Activated naive CD8-positive, alpha-beta T cell treated with anti-CD3 and anti-CD28 coated beads, Interleukin-2, amount 10 ng/mL, durations not matched to agents 7 days and 5 days (primary cell): ENCODE measurements at places on chromosomes 7 and 10. TPM values are rescaled to one million over a fixed set of nuclear protein-coding genes. Genes with fewer than 3 reads are reported as not detected.

DNA sequence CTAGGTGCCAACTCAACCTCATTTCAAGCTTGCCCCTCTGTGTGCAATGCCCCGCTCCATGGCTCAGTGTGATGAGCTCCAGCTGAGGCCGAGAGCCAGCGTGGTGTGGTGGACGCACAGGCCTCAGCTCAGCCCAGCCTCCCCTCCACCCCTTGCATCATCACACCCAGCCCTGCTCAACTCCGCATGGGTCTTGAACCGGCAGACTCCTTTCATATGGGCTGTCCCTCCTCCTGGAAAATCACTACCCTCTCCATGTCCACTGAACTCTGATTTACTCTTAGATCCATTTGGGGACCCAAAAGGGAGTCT lies 16.6 kb upstream of the SLC18A3 start:
- DNase-seq, result no peak
- peaks cover 3% of the 10 kb centered on the region for H3K4me1 ChIP-seq
- no peaks in the 10 kb centered on the region for H3K36me3 ChIP-seq
- H3K27me3 ChIP-seq, result peaks cover 21% of the 10 kb centered on the region
- no peak overlapping the region for H3K27ac ChIP-seq

GDI2 gene
- total RNA-seq, result 187 TPM

GRCh38 chr7:9961161-9961922 lies 1012.3 kb upstream of the PHF14 start:
- H3K4me1 ChIP-seq, result no peaks in the 10 kb centered on the region
- H3K27ac ChIP-seq, result no peak overlapping the region
- no peak for DNase-seq
- H3K36me3 ChIP-seq, result no peaks in the 10 kb centered on the region
- no peak overlapping the region for H3K4me3 ChIP-seq

DNA sequence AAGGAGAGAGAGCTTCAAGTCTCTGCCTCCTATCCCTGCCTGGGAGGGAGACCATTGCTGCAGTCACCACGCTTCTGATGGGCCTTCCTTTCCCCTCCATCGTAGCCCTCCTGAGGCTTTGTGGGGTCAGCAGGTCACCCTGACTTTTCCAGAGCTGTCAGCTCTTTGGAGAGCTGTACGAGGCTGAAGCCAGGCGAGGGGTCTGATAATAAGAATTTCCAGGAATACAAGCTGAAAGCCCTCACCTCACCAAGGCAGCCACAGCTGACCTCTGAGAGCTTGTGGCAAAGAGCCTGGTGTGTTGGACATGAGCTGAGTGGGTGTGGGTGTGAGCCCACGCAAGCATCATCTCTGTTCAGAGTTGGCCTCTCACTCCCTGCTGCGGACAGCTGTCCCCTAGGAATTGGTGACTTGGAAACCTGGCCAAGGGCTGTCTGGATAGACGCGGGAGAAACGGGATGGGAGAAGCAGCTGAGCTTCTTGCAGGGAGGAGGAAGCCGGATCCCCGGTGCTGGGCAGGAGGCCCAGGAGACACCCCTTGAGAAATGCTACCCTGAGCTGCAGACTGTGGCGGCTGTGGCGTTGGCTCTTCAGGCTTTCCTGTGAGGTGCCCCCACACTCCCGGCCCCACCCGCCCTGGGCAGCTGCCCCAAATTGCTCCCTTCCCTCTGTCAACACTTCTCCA lies 122.1 kb upstream of the BTBD16 start:
- no peaks in the 10 kb centered on the region for H3K4me1 ChIP-seq
- DNase-seq, result no peak
- H3K4me3 ChIP-seq, result no peak overlapping the region
- H3K36me3 ChIP-seq, result no peaks in the 10 kb centered on the region

FAM131B gene
- 2.9 TPM for total RNA-seq

GRCh38 chr7:28102797-28103196 lies 77.8 kb downstream of the JAZF1 start:
- no peak overlapping the region for H3K27ac ChIP-seq
- H3K4me3 ChIP-seq, result no peak overlapping the region
- no peak for DNase-seq
- no peaks in the 10 kb centered on the region for H3K36me3 ChIP-seq

GDF10 gene
- total RNA-seq, result 0.11 TPM

ATRNL1 gene
- not detected for total RNA-seq

DNA sequence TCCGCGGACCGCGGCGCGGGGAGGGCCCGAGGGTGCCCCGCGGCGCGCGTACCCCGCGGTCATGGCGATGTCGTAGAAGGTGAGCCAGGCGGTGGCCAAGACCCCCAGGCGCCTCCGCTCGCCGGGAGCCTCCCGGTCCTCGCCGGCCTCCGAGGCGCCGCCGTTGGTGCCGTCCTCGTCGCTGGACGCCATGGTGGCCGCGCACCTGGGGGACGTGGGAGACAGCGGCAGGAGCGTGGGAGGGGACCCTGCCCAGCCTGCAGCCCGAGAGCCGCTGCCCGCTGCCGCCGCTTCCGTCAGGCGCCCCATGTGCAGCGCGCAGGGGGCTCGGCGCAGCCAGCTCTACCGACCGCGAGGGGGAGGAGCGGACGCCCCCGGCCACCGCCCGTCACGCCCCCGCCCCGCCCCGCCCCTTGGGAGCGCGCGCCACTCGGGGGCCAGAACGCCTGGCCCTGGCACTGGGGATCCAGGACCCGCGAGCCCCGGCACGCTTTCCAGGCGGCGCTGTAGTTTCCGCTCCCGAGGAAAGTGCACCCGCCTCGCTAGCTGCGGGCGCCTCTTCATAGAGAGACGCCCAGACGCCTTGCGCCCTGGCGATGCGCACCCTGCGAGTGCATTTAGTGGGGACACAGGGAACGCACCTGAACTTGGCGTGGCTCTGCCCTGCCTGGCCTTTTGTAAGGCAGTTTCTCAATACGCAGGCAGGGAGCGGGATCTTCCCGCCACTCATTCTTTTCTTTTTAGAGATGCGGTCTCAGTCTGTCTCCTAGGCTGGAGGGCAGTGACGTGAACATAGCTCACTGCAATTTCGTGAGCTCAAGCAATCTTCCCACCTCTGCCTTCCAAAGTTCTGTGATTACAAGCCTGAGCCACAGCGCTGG lies at the start of gene HACD1:
HACD1 (minus strand) TSS at position 344 of the 881 bp plus-strand sequence; CDS start at position 309, 35 bp downstream.
- DNase-seq, result peak; percentile 68
- H3K4me1 ChIP-seq, result peaks cover 6% of the 10 kb centered on the region

GRCh38 chr7:104850374-104850773 lies 163.6 kb upstream of the KMT2E start:
- H3K36me3 ChIP-seq, result no peaks in the 10 kb centered on the region
- H3K4me1 ChIP-seq, result no peaks in the 10 kb centered on the region
- no peak overlapping the region for H3K27ac ChIP-seq
- peaks cover 7% of the 10 kb centered on the region for H3K27me3 ChIP-seq

GRCh38 chr10:74882427-74882826 lies 56.0 kb downstream of the KAT6B start:
- peaks cover 2% of the 10 kb centered on the region for H3K4me1 ChIP-seq
- no peak overlapping the region for H3K4me3 ChIP-seq
- H3K27me3 ChIP-seq, result no peaks in the 10 kb centered on the region
- no peak overlapping the region for H3K27ac ChIP-seq
- no peak for DNase-seq

- no peak for DNase-seq
- peak overlapping the region; percentile 42 for H3K27ac ChIP-seq
- peaks cover 3% of the 10 kb centered on the region for H3K36me3 ChIP-seq
Measured at GRCh38 chr7:35254496-35255442, 869 bp upstream of the TBX20 start.

- H3K4me3 ChIP-seq, result peak overlapping the region; percentile 79
- peaks cover 6% of the 10 kb centered on the region for H3K36me3 ChIP-seq
- no peak for DNase-seq
- H3K27me3 ChIP-seq, result peaks cover 3% of the 10 kb centered on the region
- peak overlapping the region; percentile 75 for H3K27ac ChIP-seq
- H3K4me1 ChIP-seq, result peaks cover 71% of the 10 kb centered on the region
Measured at GRCh38 chr7:100166317-100166940, 2.0 kb downstream of the GAL3ST4 start.

SYT15B gene
- total RNA-seq, result 0.47 TPM

DNA sequence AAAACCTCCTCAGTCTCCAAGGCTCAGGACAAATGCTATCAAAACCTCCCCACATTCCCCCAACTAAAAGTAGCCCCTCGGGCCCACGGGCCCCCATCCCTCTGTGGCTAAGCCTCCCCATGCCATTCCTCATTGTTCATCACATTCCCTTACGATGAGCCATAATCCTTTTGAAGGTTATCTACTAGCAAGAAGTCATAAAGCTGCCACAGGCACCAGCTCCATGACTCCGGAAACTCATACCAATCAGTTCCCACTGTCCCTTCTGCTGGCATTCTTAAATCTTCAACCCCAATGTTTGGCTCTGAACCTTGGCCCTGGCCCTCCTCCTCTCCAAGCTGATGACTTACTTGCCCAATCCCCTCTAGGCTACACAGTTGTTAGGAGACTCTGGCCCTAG lies 19.4 kb upstream of the TM9SF3 start:
- no peak overlapping the region for H3K27ac ChIP-seq
- no peaks in the 10 kb centered on the region for H3K36me3 ChIP-seq
- peaks cover 5% of the 10 kb centered on the region for H3K4me1 ChIP-seq
- no peak for DNase-seq
- H3K27me3 ChIP-seq, result no peaks in the 10 kb centered on the region

DNA sequence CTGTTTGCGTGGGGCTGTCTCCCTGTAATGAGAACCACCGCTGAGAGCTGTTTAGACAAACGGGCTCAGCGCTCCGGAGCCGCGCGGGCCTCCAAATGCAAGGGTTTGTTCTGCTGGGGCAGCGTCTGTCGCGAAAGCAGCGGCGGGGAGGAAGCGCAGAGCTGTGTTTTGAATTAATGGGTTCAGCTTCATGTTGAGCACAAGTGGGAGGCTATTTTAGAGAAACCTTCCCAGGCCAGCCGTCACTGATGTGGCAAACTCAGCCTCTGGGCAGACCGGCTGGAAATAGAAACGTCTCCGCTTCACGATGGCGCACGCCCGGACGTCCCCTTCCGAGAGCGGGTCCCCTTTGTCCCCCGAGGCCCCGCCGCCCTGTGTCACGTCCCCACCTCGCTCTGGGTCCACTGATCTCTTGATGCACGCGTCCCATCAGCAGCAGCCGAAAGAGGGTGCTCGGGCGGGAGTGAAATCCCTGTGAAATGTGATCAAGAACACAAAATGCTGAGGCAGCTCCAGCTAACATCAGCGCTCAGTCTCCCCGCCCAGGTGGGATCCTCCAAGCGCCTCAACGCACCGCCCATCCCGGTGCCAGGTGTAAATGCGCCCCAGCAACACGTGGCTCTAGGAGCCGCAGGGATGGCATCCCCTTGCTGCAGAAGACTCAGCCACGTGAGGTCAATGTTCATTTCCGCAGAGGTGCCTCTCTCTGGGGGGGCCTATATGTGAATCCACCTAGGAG lies 44.9 kb downstream of the BAMBI start:
- peak; percentile 32 for DNase-seq
- peaks cover 41% of the 10 kb centered on the region for H3K27me3 ChIP-seq
- H3K4me1 ChIP-seq, result no peaks in the 10 kb centered on the region
- no peak overlapping the region for H3K27ac ChIP-seq
- no peaks in the 10 kb centered on the region for H3K36me3 ChIP-seq
- H3K4me3 ChIP-seq, result peak overlapping the region; percentile 61

GRCh38 chr7:118202061-118202460 lies 18.1 kb downstream of the LSM8 start:
- H3K27me3 ChIP-seq, result no peaks in the 10 kb centered on the region
- no peak for DNase-seq
- H3K4me1 ChIP-seq, result no peaks in the 10 kb centered on the region
- H3K36me3 ChIP-seq, result peaks cover under 1% of the 10 kb centered on the region
- H3K27ac ChIP-seq, result no peak overlapping the region
- H3K4me3 ChIP-seq, result no peak overlapping the region

DNA sequence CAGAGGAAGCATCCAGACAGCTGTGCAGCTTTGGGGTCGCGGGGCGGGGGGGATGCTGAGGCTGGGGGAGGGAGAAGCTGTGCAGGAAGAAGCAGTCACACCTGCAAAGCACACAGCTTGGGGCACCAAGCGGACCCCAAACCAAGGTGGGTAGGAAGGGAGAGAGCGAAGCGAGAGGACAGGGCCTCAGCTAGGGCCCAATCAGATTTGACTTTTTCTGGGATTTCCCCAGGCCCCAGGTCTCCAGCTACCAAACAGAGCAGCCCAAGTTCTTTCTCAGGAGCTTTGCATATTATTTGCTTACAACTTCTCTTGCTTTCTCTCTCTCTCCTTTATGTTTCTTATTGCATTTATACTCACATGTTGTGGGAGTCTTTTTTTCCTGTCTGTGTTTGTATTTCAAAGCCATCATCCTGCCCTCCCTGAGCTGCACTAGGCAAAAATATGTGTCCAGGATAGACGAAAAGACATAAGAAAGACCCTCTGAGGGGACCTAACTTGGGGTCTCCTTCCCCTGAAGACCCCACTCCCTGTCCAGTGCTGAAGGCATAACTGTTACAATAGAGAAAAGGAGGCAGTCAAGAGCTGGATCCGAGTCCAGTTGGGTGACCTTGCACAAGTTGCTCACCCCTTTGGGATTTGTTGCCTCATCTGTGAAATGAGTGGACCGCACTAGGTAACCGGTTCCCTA lies 50.6 kb upstream of the SMNDC1 start:
- no peak for DNase-seq
- H3K27ac ChIP-seq, result no peak overlapping the region
- peaks cover 12% of the 10 kb centered on the region for H3K27me3 ChIP-seq
- H3K4me1 ChIP-seq, result peaks cover 36% of the 10 kb centered on the region

GRCh38 chr10:65032867-65033769 lies 1511.9 kb downstream of the REEP3 start:
- no peaks in the 10 kb centered on the region for H3K4me1 ChIP-seq
- no peaks in the 10 kb centered on the region for H3K27me3 ChIP-seq
- no peak for DNase-seq
- H3K27ac ChIP-seq, result no peak overlapping the region
- no peak overlapping the region for H3K4me3 ChIP-seq

GRCh38 chr7:125636320-125636962 lies 706.8 kb upstream of the POT1 start:
- H3K27ac ChIP-seq, result no peak overlapping the region
- H3K4me1 ChIP-seq, result no peaks in the 10 kb centered on the region
- DNase-seq, result no peak
- H3K27me3 ChIP-seq, result no peaks in the 10 kb centered on the region
- no peak overlapping the region for H3K4me3 ChIP-seq

DNA sequence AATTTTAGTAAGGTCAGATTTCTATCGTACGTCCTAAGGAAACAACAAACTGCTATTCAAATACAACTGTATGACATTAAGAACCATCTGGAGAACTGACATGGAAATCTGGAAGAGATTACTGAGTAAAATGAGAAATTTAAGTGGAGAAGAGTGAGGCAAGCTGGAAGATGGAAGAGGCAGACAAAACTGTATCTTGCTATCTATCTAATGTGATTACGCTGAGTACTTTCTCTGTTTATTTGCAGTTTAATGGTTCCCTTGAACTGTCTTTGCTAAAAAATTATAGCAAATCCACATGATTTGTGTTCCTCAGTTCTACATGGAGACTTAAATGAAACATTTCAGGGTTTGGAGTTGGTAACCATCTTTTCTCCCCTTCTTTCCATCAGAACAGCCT lies 927.1 kb upstream of the MBL2 start:
- H3K27ac ChIP-seq, result no peak overlapping the region
- no peak overlapping the region for H3K4me3 ChIP-seq
- no peaks in the 10 kb centered on the region for H3K36me3 ChIP-seq
